ENCODE measurements at places on chromosomes 2 and 18.

GRCh38 chr2:232239951-232240681 is 138.4 kb upstream of the ALPP start:
- DNase-seq = no peak

- no peak for DNase-seq
These were observed 17.8 kb upstream of the GPR75 start for GRCh38 chr2:53877556-53877955.

GRCh38 chr2:54384301-54385203 is 71.6 kb upstream of the SPTBN1 start:
- DNase-seq = no peak

GRCh38 chr2:158882297-158882696 is 86.1 kb upstream of the TANC1 start:
- DNase-seq = no peak

DNA sequence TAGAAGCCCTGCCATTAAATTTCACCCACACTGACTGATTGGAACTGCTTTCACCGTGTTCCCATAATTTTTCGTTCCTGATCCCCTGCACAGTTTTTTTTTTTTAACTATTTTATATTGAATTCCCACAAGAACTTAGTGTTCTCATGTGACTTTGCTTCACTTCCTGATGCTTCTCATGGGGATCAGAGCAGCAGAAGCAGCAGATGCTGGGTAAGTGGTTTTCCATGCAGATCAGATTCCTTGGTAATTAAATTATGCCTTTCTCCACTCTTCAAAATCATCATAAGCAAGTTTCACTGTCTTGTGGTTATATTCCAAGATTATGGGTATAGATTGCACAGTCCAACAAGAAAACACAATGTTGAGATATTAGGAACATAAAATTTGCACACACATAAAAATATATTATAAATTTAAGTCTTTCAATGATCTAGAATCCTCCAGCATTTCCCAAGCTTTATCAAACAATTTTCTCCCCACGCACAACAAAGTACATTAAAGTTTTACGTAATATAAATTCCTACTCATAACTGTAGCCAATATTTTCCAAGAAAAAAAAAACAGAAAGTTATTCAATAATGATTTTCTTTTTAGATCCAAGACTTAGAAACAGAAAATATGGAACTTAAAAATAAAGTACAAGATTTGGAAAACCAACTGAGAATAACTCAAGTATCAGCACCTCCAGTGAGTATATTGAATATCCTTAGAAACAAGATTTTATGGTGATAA is 277.9 kb downstream of the GULP1 start:
- DNase-seq = no peak

DNA sequence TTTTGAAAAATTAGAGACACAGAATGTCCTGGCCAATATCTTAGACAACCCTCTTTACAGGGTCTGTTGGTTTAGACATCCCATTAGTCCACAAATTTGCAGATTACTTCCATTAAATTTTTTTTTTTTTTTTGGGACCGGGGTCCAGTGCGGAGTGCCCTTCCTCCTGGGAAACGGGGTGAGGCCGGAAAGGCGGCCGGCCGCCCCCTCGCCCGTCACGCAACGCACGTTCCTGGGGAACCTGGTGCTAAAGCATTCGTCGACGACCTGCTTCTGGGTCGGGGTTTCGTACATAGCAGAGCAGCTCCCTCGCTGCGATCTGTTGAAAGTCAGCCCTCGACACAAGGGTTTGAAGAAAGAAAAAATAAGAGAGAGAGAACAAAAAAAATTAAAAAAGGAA is 21.5 kb upstream of the RBFA start:
- no peak for DNase-seq

GRCh38 chr2:129754421-129754820 is 225.0 kb upstream of the RAB6C start:
- DNase-seq = no peak

- DNase-seq = no peak
These were observed 59.9 kb upstream of the LRATD1 start for GRCh38 chr2:14572633-14573032.

- no peak for DNase-seq
These were observed 265.4 kb upstream of the UBE2E3 start for GRCh38 chr2:180715044-180715443.

DNA sequence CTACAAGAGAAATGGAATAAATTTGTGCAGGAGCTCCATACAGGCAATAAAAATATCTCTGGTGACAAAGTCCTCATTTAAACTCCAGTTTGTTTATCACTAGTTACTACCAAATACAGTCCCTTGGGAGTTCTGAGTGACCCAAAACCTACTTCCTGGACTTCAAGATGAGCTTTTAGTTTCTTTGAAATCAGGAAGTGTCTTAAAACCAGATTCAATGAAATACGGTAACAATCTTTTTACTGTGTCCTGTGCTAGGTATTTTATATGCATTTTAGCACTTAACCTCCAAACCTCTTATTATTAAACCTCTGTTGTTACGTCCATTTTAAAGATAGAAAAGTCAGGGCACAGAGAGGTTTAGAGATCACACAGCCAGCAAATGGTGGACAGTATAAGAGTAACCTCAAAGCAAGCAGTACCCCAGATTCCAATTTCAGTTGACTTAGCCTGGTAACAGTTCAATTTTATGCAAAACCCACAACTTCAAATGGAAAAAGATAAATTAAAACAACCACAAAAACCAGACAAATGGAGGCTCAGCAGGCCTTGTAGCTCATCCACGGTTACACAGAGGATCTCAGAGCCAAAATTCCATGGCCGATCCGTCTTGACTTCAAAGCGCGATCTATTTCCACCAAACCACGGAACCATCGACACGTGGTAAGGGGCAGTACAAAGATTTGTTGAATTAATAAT is 1.3 kb upstream of the KCMF1 start:
- no peak for DNase-seq

GRCh38 chr2:104388296-104388695 is 465.6 kb upstream of the POU3F3 start:
- DNase-seq = no peak
